ENCODE measurements at places on chromosomes 12 and 14.

- no peak for DNase-seq
Observed at GRCh38 chr12:89251342-89252271, 100.7 kb downstream of the DUSP6 start.

DNA sequence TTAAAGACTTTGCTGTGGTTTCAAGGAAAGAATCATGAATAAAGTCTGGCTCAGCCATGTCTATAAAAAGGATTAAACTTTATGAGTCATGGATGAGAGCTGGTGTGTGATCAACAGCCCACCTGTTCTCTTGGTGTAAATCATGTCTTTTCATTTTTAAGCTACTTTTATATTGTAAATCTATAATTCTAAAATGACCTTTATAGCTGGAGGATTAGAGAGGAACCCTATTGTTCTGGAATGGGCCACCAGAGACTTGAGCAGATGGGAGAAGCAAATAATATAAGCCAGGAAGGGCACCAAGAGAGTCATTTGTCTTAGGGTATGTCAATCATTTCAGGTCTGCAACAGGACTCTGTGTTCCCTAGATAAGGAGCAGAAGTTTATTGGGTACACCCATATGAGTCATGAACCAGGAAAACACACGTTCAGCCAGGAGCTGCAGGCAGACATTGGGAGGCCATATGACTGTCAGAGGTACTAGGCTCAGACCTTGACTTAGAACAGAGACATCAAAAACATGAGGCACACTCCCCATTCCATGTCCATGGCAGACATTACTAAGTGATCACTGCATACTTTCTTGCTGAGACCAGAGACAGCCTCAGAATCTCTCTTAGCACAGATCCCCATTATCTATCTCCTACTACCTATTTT, 49.3 kb downstream of the NDUFA12 start:
- no peak for DNase-seq

DNA sequence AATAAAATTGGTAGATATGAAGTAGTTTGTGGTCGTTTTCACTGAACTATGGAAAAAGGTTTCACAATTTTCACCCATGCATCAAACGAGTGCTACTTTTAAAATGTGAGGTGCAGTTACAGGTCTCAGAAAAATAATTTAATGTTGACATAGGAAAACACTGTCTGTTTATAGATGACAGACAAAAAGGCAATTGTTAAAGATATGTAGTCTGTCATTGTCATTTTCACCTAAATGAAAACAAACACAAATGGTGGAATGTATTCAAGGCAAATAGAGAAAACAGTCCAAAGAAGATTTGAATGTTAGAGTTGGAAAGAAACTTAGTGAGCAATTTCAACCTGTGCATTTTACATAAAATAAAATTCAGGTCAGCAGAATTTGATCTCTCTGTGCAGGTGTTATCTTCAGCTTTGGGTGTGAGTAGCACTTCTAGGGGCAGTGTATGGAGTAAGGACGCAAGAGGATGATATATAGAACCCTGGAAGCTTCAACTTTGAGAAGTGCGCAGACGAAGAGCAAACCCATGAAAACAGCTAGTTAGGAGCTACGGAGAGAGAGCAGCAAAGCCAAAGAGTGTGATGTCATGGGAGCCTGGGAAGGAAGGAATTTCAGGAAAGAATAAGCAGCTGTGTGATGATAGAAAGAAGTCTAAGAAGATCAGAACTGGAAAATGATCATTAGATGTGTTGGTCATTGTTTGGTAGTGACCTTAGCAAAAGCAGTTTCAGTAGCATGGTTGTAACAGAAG, 6.2 kb downstream of the RERG start:
- no peak for DNase-seq

GRCh38 chr12:71958056-71958455, 19.4 kb downstream of the TPH2 start:
- DNase-seq: no peak

DNA sequence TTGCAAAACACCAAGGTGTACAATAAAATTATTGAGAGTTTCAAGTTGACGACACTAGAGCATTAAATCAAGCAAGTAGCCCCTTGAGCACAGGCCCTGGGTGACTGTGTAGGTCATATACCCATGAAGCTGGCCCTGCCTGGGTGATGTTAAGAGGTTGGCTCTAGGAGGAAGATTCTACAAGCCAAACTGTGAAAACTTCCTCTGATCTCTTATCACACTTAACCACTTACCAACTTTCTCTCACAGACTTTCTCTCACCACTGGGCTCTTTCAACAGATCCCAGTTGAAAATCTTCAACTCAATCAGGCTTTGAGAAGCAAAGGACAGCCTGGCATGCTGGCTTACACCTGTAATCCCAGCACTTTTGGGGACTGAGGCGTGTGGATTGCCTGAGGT, 186.9 kb upstream of the BTG1 start:
- DNase-seq: no peak

- no peak for DNase-seq
Observed at GRCh38 chr12:11859705-11860425, 210.4 kb downstream of the ETV6 start.

- peak; percentile 82 for DNase-seq
Observed at GRCh38 chr14:95507174-95507573, 9.3 kb downstream of the SYNE3 start.

DNA sequence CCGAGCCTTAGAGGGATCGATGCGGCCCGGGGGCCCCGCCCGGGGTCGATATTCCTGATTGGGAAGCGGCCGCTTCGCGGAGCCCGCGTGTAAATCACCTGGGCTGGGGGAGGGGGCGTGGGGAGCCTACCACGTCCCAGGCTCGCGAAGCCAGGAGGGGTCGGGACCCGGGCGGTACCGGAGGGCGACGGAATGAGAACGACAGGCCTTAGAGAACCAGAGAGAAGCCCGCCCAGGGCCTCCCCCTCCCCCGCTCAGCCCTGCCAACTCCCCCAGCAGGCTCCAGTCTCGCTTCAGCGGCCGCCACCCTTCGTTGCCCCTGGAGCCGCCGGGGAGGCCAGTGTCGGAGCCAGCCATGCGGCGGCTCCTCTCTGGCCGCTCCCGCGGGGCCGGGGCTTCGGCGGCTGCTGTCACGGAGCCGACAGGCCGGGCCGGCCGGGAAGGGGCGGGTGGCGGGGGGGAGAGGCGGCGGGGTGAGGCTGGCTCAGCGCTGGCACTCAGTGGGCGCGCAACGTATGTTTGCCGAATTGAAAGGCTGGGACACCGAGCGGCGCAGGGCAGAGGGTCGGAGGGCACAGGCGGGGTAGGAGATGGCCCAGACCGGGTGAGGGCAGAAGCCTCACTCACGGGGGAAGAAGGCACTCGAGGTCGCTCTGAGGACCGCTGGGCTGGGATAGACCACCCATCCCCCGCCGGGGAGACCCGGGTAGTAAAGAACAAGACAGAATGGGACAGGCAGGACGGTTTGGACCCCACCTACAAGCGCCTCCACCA, 1.4 kb upstream of the DNAJC22 start:
- DNase-seq: peak; percentile 69

DNA sequence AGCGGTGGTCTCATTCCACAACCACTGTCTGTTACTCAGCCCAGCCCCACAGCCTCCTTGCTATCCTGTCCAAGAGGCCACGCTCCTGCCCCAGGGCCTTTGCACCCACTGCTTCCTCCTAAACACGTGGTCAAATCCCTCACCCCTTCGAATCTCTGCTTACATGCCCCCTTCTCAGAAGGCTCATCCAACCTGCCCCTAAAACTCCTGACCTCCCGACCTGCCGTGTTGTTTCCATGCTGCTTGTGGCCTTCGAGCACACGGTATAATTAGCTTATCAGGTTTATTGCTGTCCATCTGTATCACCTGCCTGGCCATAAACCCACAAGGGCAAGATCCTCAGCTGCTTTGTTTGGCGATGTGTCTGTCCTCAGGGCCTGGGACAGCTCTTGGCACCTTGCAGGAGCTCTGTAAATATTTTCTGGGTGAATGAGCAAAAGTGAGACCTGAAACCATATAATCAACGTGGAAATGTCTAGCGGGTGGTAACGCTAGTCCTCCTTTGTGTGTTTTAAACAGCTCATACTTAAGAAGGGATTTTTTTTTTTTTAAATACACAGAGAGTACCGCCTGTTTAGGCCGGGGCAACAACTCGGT, 36.0 kb downstream of the SCARB1 start:
- no peak for DNase-seq

DNA sequence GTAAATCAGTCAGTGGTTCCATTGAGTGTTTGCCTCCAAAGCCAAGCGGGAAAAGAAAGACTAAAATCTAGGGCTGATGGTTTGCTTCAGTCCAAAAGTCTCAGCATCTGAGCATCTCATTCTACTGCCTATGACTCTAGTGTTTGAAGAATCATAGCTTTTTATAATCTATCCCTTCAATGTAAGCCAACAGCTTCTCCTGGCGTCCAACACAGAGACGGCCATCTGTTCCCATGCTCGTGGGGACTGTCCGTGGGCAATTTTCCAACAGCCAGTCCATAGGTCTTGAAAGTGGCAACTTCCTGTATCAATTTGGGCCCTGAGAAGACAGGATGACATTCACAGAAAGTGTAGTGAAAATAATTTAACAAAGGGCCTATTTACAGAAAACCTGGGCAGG, 544.4 kb upstream of the TMEM132C start:
- DNase-seq: no peak

- DNase-seq: no peak
Observed at GRCh38 chr12:6039894-6040601, 84.4 kb downstream of the VWF start.

- no peak for DNase-seq
Observed at GRCh38 chr12:28568704-28569103, 378.4 kb downstream of the CCDC91 start.

- DNase-seq: no peak
Observed at GRCh38 chr14:75306927-75307699, 28.5 kb downstream of the FOS start.

DNA sequence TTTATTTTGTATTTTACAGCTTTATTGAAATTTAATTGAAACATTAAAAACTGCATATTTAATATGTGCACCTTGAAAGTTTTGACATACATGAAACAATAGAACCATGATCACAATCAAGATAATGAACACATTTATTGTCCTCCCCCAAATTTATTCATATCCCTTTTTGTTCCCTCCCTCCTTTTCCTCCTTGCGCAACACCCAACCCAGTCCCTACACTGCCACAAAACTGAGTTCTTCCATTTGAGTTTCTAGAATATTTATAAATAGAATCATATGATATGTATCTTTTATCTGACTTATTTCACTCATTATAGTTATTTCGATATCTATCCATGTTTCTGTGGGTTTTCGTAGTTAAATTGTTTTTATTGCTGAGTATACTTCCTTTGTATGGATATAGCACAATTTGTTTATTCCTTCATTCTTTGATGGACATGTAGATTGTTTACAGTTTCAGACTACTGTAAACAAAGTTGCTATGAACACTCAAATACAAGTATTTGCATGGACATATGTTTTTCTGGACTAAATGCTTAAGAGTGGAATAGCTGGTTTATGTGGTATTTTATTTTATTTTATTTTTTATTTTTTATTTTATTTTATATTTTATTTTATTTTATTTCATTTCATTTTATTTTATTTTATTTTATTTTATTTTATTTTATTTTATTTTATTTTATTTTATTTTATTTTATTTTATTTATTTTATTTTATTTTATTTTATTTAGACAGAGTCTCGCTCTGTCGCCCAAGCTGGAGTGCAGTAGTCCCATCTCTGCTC, 359.1 kb downstream of the SLC6A15 start:
- DNase-seq: no peak

DNA sequence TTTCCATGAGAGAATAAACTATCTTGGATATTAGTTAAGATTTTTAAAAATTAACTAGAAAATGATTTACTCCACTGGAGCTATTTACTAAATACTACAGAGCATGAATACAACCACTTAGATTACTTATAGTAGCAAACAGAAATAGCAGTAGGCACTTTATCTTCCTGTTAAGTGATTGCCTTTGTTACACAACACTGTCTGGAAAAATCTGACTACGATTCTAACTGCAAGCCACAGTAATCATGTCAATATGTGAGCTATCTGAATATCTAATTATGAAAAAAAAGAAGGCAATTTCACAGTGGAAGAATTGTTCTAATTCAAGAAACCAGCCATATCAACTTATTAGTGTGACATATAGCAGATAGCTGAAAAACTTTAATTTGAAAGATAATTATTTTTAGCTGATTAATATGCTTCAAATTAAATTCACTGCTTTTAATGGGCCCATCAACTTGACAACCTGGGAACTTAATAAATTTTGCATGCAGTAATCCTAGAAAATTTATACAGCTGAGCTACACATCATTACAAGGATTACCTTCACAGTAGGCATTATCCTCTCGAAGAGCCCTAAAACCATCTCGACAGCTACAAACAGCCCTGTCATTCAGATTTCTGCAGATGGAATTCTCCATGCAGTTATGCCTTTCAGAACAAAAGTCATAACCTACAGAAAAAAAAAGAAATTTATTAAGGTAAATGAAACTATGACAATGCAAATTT, 172.8 kb downstream of the NELL2 start:
- DNase-seq: no peak

DNA sequence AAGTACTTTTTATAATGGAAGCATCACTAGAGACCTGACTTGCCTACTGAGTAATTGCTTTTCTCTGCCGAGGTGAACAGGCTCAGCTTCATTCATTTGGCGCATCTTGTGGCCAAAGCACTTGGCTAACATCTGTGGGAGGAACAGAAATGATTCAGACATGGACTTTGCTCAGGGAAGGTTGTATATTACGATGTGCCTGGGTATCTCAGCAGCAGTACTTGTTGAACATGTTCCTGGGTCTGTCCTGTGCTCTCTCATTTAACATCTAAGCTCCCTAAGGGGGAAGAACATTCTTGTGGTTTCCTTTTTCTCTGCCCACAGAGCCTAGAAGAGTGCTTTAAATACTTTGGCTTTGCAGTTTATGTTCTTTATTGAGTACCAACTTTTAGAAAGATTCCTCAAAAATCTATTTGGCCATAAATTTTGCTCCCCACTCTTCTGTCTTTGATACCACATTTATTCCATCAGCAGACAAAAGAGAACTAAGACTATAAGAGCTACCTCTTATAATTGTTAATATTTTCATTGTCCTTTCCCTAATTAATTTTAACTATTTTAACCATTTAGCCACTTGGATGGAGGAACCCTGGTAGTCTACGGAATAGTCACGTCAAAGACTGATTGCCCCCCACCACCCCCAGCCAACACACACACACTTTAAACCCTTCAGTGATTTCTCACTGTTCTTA, 101.2 kb upstream of the EGLN3 start:
- DNase-seq: no peak

GRCh38 chr12:71436696-71437095, 2.9 kb upstream of the LGR5 start:
- no peak for DNase-seq

GRCh38 chr12:5480218-5480937, 48.5 kb downstream of the NTF3 start:
- DNase-seq: no peak

DNA sequence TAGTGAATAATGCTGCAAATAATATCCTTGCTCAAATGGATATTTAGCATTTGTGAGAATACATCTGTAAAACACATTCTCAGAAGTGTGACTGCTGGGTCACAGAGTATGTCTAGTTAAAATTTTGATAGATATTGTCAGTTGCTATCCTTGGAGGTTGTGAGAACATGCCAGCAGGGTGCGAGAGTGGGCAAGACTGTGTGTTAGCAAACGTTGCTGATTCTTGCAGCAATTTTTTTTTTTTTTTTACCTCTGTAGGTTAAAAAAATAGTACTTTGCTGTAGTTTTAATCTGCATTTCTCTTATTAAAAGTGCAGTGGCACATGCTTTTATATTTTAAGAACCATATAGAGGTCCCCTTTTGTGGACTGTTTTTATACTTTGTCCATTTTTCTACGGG, 4.5 kb upstream of the NYNRIN start:
- DNase-seq: no peak

All from tibial artery (tissue), 4 donors.